ENCODE measurements at places on chromosomes 2 and 18.

DNA sequence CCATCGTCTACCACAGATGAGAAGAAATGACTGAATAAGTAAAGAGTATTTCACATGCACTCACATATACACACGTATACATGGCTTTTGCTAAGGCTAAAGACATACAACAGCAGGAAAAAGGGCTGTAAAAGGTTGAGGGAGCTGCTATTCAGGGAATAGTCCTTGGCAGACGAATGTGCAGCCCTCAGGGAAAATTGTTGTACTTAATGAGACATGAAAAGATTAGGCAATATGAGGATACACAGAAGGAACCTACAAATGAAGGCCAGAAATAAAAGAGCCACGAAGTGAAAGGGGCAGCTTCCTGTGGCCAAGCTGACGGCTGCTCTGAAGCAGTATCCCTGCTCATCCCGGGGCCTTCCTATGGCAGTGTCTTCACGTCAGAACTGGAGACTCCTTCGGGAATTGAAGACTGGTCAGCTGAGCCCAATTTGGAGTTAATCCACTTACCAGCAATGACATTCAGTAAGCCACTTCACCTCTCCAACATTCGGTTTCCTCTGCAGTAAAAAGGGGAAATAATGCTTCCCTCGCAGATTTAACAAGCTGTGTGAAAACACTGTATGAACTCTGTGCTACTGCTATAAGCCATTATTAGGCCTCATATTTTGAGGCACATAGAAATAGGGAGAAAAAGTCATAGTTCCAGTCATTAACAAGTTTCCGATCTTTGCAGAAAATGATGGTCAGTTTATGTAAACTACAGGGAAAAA is 221.8 kb downstream of the STK39 start:
- DNase-seq, result no peak

DNA sequence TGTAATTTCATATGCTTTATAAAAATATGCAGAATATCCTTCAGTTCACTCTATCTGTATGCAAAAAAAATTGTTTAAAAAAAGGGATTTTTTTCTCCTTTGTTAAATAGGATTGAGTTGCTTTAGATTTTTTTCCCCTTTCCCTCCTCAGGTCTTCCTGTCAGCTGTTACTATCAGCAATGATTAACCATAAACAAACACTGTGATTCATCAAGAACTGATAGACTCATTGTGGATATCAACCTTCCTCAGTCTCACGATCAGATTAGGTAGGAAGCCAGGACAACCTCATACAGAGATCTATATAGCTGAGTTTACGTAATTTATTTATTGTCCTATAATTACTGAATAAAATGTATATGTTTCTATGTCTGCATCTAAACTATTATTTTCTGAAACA is 2136.2 kb upstream of the CELF4 start:
- no peak for DNase-seq

- DNase-seq, result no peak
Observed at GRCh38 chr18:22552254-22552653, 134.5 kb upstream of the CTAGE1 start.

GRCh38 chr2:17879137-17879912 is 858 bp downstream of the KCNS3 start:
- DNase-seq, result peak; percentile 34

GRCh38 chr18:62258616-62259015 is 66.5 kb upstream of the TNFRSF11A start:
- no peak for DNase-seq

DNA sequence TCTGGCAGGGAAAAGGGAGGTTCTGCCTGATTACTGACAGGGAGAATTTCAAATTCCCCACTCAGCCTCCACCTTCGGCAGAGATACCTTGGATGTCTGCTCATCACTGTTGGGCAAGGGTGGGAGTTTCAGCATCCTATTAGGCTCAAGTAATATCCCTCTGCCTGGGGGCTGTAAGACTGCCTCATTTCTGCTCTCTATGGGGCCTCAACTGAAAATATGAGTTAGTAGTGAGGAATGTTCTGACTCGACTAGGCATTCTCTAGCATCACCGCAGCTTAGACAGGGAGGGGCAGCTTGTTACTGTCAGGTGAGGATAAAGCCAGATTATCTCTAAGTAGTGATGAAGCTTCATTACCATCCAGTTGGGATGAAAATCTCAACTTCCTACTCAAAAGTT is 87.7 kb upstream of the LRP1B start:
- DNase-seq, result no peak

DNA sequence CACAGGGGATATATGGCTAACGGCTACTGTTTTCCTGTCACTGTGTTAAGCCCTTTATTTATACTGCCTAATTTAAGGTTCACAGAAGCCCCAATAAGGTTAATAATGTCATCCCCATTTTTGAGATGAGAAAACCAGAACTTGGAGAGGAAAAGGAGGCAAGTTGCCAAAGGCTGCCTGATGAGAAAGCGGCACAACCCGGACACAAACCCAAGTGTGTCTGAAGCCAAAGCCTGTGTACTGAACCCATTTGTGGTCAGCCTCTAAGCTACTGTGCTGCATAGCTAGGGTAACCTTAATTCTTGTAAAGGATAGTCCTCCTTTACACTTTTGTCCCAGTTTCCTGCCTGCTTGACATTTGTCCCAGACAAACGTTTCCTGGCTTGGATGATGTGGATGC is 954.7 kb upstream of the FANCL start:
- DNase-seq, result no peak

DNA sequence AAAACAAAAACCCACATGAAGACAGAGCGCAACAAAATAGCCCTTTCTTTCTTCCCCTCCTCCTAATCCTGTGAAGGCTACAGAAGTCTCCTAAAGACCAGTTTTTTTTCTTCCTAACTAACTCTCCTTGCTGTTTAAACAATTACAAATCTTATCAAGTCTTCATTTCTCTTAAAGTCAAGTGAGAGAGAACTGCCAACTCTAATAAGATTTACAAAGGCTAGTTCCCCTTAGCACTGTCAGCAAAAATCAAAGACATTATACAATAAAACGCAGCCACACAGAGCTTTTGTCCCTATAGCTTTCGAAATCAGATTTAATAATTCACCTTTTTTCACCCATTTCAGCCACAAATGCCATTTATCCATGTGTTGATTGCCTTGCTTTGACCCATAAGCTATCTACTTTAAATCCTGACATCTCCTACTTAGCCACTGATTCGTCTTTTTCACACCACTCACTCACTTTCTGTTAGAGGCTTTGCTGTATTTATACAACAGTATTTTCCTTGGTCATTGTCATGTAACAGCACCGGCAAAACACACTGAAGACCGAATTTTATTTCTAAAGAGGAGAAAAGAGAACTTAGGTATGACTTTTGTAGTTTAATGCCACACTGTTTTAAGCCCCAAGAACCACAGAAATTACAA is 5.9 kb downstream of the NRXN1 start:
- no peak for DNase-seq

DNA sequence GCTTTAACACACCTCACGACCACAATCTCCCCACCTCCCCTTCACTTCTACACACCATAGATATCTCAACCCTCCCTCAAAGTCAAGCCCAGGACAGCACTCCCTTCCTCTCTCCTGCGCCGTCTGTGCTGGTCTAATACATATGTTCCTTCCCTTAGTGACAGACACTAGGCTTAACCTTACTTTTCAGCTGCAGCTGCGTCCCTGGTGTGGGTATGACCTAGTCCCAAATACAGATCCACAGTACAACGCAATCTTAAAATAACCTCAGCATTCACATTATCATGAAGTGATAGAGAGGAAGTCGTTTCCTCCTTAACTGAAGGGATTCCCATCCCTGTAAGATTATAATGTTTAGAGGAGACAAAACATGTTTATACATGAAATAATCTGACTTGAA is 192.7 kb upstream of the TANK start:
- DNase-seq, result no peak

- DNase-seq, result no peak
Observed at GRCh38 chr2:127586746-127587295, 51.3 kb downstream of the MYO7B start.

DNA sequence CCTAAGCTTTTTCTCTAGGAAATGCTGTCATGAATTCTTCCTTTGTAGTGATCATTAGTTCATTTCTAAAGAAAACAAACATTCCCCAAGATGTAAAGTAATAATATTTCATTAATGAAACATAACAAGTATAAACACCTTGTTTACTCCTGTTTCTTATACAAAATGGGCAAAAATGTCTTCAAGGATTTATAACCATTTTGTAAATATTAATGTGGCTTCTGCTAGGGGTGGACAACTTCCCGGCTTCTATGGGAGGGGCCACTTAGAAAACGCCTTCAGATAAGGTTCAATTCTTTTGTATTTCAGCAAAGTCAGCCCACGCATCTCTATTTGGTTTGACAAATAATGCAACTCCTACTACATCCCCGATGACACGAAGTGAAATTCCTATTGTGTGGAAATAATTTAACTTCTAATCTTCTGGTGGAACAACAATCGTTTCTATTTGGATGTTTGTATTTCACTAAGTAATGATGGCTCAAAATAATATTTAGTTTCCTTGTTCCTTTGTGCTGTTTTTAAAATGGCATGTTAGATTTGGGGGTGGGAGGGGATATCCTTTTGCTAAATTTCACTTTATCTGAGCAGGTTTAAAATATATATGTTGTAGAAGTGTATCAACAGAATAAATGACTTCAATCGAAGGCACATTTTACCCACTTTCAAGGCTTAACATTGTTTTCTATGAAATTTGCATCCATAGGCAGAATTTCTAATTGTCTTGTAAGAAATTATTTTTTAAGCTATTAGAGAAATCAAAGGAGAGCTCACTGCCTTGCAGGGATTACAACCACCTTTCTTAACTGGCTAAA is 14.7 kb upstream of the HOXD1 start:
- DNase-seq, result no peak

- no peak for DNase-seq
Observed at GRCh38 chr2:199395311-199395710, 62.4 kb downstream of the SATB2 start.

DNA sequence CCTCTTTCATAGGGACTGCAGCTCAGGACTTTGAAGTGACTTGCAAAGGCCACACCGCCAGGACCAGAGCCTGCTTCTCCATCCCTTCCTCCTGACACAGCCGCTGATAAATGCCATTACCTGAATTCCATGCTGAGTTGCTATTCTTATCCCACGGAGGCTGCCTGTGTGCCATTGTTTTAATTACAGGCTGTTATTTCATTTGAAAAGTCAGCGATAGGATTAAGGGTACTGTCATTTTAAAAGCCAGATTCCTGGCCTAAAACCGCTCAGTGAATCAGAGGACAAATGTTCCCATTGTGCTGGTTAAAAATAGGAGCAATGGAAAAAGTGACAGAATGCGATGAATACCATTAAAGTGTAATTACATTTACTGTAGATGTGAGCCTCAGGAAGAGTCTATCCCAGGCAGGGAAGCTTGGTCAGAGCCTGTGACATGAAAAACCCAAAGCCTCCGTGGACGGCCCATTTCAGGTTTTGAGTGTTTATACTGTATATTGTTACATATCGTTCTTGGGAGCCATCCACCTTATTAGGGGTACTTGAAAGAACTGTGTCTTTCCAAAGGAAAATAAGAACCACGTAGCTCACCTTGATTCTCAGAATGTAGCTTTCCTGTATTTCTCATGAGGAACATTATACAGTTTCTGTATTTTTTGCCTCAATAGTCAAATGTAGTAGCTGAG is 41.3 kb downstream of the PDCL3 start:
- peak; percentile 21 for DNase-seq

GRCh38 chr18:76494231-76495005 is 624 bp downstream of the ZNF516 start:
- DNase-seq, result no peak

DNA sequence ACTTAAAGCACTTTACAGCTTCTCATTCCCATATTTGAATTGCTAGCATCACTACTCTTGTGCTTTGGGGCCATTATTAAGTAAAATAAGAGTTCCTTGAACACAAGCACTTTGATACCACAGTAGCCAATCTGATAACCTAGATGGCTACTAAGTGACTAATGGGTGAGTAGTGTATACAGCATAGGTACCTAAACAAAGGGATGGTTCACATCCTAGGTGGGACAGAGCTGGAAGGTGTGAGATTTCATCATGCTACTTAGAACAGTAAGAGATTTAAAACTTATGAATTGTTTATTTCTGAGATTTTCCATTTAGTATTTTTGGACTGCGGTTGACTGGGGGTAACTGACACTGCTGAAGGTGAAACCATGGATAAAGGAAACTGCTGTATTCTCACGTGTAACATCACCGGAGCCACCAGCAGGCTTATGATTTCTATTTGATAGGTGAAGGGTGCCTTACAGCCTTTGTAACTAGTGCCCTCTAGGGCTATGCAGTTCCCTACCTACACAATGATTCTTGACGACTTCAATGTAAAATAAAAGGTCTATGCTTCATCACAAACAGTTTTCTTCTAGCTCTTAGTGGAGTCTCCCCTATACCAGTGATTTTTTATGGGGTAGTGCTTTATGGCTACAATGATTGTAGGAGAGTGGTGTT is 22.1 kb upstream of the CRIM1 start:
- DNase-seq, result no peak

DNA sequence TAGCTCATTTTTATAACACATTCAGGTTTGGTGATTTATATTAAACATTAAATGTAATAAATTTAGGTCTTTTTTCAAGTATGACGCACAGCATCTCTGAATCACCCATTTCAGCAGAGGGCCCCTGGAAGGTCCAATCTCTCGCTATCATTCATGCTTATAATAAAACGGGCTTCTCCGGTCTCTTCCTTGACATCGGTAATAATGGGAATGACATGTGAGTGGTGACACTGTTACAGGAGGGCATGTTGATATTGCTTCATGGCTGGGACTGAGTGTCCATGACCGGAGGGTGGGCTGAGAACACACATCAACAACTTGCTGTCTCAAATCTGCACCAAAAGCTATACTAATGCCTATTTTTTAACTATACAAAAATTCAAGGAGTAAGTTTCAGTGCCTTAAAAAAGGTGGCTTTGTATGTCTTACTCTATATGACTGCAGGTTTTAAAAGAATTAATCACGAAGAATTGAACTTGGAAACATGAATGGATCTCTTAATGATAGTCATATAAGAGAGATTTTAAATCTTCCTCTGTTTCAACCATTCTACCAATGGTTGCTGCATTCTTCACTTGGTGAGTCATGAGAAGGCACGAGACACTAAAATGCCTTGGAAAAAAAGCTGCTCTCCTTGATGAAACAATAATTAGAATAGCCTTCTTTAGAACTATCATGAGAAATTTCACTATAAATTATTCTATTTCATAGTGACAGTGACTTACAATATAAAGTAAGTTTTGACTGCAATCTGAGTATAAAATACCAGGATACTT is 101.9 kb upstream of the NRP2 start:
- peak; percentile 18 for DNase-seq

DNA sequence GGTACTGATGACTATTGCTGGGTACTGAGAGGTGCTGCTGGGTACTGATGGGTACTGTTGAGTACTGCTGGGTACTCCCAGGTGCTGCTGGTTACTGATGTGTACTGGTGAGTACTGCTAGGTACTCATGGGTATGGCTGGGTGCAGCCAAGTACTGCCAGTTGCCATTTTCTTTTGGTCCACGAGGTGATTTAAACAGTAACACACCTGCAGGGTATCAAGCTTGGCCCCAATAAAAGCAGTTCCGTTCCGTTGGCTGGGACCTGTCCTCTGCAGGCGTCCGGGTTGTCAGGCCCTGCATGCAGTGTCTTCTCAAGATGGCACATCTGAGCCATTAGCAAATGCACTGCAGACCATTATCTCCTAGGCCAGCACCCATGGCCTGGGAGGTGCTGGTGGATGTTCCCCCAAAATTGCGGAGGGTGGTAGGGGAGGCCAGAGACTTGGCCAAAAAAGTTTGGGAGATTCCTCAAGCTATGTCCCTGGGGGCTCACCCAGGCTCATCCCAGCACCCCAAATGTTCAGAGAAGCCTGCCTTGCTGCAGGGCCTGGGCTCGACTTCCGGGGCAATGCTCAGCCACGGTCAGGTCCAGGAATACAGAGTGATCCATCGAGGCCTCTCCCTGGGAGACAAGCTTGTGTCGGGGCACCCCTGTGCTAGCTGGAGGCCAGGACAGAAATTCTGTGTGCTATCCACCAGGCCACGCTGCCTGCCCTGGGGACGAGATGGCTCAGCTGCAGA is 165.2 kb downstream of the TWIST2 start:
- no peak for DNase-seq

Measured in GM04503 (cell line).